ENCODE measurements at places on chromosomes 1 and 21.

DNA sequence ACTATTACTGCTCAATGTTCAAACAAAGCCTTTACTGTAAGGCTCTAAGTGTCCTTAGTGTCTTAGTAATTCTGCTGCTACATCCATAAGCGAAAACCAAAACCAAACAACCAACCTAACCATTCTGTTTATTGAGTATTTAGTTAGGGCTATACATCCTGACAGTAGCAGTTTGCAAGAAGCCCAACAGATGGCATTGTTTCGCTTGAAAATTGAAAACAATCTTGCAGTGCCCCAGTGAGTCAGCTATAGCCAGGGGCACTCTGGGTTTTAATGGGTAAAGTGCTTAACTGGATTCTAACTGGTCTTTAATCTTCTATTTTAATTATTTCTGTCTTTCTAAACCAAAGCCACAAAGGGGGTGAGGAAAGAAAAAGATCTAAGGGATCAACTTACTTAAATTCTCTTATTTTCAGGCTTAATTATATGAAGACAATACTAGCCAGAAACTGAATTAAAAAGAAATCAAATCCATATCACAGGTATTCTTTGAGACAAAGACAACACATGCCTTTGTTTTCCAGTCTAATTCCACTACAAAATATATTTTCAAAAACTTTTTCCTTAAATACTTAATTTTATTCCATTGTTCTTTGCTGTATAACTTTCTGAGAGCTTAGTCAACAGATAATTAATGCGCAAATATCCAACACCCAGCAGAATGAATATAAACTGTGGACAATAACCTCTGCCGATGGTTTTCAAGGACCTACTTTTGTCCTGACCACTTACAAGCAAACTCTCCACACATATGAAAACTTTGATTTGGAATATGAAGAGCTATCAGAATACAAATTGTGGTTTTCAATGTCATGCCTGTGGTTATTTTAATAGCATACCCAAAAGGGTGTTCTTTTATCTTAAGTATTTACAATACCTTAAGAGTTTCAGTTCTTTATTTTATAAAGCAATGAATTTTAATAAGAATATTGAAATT is 15.2 kb downstream of the POGZ start:
- peak; percentile 73 for DNase-seq

DNA sequence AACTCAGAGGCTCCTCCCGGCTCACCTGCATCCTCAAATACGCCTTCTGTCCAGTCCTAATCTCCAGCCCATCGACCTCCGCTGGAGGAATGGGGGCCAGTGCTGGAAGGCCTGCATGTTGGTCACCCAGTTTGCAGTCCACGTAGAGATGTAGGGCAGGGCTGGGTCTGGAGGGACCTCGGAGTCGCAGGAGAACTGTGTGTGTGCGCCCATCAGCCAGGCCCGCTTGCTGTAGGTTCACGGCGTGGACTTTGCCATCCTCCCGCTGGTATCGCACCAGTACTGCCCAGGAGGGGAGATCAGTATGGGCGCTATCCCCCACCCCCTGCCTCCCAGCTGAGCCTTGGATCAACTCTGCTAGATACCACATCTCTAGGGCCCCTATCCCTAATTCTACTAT is 2.7 kb downstream of the THBS3 start:
- DNase-seq, result no peak

GRCh38 chr21:42396799-42397745 is 1.2 kb upstream of the TMPRSS3 start:
- DNase-seq, result no peak

DNA sequence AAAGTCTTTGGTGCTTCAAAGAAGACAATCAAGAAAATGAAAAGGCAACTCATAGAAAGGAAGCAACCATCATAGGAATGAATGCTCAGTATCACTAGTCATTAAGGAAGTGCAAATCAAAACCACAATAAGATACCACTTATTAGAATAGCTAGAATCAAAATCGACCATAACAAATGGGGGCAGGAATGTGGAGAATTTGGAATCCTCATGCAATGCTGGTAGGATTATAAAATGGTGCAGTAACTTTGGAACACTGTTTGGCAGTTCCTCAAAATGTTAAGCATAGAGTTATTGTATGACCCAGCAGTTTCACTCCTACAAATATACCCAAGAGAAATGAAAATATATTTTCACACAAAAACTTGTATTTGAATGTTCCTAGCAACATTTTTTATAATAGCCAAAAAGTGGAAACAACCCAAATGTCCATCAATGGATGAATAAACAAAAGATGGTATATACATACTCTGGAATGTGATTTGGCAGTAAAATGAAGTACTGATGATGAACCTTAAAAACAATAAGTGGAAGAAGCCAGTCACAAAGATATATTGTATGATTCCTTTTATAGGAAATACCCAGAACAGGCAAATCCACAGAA is 105.6 kb downstream of the MIS18A start:
- DNase-seq, result no peak

GRCh38 chr1:210259561-210259960 is 27.0 kb downstream of the SERTAD4 start:
- DNase-seq, result no peak

- DNase-seq, result no peak
Measured at GRCh38 chr1:1678581-1679380, 13.8 kb downstream of the SLC35E2B start.

GRCh38 chr1:233045588-233045987 is 95.2 kb downstream of the NTPCR start:
- DNase-seq, result no peak
